Aorta (tissue), 5 donors: ENCODE measurements at places on chromosomes 3 and 15.

DNA sequence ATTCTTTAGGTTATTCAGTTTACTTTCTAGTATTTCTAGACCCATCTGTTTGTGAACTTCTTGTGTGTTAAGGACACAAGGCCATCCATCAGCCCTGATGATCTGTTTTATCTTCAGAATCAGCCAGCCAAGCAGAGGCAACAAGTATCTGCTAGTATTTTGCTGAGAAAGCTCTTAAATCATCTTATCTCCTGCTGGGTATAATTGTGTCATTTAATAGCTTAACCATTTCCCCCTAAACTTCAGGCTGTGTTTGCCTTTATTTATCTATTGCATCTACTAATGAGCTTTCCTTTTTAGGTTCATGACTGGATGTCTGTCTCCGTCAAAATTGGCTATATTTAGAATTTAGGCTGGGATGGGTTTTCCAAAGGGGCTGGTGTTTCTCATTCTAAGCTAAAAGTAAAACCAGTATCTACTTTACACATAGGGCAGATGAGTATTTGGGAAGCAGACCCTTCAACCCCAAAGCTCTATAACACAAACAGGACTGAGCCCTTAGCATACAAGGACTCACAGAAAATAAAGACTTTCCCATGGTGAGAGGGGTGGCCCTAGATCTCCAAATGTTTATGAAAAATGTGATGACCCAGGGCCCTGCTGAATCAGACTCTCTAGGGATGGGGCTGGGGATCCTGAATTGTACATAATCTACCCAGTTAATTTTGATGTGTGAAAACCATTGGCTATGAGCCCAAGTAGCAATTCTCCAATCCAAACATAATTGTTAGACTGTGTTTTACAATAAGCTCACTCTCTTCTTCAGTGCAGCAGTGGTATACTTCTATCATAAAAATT lies 65.3 kb upstream of the PSMD6 start:
- DNase-seq = no peak

DNA sequence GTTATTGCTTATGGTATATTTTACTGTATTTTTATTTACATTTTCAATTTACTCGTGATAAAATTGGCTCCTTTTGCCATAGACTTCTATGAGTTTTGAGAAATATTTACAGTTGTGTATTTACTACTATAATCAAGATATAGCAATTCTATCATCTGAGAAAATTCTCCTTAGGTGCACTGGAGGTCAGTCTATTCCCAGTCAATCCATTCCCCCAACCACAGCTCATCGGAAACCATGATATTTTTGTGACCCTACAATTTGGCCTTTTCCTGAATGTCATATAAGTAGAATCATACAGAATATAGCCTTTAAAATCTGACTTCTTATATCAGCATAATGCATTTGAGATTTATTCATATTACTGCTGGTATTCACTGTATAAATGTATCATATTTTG lies 114.7 kb upstream of the LRTM1 start:
- no peak for DNase-seq

DNA sequence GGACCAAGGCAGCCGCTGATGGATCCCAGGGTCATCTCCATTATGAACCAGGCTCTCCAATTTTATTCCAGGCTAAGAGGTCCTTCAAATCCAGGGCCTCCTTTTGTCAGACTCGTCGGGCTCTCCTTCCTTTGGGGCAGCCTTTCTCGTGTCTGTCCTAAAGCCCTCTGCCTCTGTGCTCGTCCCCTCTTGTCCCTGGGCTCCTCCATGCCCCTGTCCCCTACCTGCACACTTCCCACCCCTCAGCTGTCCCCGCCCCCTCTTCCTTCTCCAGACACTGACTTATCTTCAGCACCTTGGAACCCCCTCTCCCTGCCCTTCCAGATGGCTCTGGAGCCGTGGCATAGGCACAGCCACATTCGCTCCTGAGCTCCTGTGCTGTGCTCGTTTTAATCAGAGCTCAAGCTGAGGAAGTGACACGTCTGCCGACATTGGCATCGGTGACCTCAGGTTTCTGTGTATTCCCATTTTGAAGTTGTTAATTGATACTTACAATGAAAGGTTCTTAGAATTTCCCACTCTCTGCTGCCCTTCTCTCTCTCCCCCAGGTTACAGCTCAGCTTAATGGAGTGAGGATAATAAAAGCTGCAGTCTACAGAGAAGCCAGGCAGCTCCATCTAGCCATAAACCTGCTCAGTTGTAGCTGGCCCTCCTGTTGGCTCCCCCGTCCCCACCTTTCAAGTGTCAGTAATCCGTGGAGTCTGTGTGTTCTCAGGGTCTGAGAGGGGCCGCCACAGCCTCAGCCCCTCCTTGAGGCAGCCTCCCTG lies 51.1 kb upstream of the SEC22A start:
- no peak for DNase-seq

GRCh38 chr3:177551431-177551836 lies 354.2 kb upstream of the TBL1XR1 start:
- no peak for DNase-seq

- no peak for DNase-seq
Observed at GRCh38 chr3:3305841-3306240, 126.3 kb upstream of the CRBN start.
